WTC11 (cell line): ENCODE measurements at places on chromosomes 6 and 20.

- DNase-seq = no peak
These were observed 278.2 kb upstream of the PREP start for GRCh38 chr6:105681061-105681460.

DNA sequence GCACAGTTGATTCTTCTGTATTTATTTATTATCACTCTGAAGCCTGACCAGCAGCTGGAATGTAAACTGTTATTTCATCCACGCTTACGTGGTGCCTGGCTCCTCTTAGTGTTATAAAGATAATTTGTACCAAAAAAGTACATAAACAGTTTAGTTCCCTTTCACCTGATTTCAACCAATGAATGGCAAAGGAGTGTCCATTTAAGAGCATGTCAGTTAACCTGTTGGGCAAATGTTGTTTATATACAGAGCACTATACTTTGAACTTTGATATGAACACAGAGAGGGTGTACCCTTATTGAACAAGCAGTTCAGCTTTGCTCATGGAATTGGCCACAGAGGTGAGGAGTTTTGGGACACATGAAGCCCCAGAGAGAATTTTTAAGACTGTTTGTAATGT is 7.2 kb upstream of the CTCFL start:
- DNase-seq = no peak

GRCh38 chr20:9054176-9054575 is 14.7 kb upstream of the PLCB4 start:
- DNase-seq = no peak

DNA sequence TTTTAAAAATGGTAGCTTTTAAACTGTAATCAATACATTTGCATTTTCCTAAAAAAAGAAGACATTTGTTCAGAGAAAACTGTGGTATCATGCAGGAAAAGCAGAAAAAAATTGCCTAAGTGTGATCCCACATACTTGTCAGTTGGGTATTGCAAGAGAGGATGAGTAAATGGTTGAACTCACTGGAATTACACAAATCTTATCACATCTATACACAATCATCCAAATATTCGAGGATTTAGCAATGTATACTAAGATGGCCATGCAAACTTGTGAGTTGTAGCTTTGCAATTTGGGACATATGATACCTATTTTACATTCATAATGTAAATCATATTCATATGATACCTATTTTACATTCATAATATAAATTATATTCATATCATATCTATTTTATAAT is 58.2 kb upstream of the GJE1 start:
- no peak for DNase-seq

- peak; percentile 42 for DNase-seq
These were observed 995 bp upstream of the GSTA4 start for GRCh38 chr6:52995913-52996645.

GRCh38 chr6:107511511-107511993 is 21.6 kb downstream of the SOBP start:
- DNase-seq = no peak
